ENCODE measurements at places on chromosomes 12 and 14.

- DNase-seq = no peak
Measured at GRCh38 chr14:31965735-31966598, 111.1 kb upstream of the ARHGAP5 start.

- no peak for DNase-seq
Measured at GRCh38 chr12:79844693-79845092, 90.2 kb downstream of the PPP1R12A start.

- peak; percentile 57 for DNase-seq
Measured at GRCh38 chr12:120468821-120469449, 613 bp downstream of the SRSF9 start.

GRCh38 chr12:89985935-89986334, 277.3 kb upstream of the ATP2B1 start:
- no peak for DNase-seq

DNA sequence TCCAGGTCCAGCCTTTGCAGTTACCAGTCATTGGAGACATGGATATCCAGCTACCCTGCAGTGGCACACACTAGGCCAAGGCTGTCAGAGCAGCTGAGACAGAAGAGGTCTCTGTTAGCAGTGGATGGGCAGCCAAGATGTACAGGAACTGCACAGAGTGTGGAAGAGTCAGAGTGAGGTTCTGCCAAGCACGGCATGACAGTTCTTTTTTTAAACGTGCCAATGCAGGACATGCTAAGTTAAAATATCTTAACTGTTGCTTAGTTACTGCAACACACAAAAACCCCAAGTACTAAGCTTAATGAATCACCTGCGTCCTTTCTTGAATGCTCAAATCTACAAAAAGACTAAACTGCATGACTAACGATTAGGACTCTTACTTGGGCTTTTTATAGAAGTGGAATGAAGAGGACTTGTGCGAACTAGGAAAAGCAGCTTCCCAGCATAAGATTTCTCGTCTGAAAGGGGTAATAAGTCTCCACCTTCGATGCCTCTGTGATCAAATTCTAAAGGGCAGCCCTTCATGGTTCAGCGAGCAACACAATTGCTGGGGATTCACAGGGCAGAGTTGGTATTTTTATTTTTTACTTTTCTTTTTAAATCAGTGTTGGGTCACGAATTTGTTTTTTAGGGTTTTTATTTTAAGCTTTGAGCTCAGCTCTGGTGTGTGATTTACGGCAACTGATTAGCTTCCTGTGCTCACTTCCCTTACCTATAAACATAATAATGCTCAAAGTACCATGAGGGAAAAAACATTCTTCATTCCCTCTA, 20.6 kb downstream of the MAPK1IP1L start:
- DNase-seq = no peak

DNA sequence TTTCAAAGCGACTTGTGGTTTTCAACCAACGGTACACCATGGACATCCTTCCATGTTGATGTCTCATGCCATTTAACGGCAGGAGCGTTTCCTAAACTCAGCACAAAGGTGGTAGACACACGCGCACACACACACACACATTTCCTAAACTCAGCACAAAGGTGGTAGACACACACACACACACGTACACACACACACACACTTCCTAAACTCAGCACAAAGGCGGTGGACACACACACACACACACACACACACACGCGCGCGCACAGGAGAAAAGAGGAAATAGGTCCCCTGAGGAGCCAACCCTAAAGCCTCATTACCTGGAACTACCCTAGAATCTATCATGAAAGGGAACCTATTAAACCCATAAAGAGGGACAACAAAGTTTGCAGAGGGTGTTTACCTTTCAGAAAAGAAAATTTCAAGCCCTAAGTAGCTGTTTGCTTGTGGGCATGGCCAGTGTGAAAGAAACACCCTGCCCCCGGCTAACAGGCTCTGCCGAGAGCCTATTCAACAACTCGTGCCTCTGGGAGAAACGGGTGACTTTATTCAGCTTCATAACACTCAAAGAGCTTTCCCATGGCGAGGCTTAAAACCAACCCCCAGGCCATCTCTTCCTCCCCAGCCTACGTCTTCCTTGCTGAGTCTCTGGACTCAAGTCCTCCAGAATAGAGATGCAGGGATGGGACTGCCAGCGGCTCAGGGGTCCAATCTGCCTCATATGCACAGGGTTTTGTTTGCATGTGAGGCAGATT, 31.8 kb downstream of the SLC8B1 start:
- no peak for DNase-seq

- DNase-seq = no peak
Measured at GRCh38 chr14:94382716-94383596, 5.4 kb downstream of the SERPINA1 start.

DNA sequence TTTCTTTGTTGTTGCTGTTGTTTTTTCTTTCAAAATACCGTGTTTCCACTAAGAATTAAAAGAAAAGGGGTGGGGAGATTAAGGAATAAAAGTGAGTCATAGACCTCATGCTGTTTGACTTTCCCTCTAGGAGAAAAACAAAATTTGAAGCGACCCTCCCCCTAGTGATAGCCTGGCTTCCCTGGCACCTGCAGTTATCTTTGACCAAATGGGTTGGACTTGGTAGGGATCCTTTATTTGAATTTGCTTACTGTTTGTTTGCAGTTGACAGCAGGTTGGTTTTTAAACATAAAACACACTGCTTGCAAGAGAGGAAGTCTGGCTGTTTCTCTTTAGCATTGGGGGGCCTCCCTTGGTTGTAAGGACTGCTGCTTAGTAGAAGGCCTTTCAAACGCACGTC, 14.0 kb downstream of the OTX2 start:
- DNase-seq = no peak

DNA sequence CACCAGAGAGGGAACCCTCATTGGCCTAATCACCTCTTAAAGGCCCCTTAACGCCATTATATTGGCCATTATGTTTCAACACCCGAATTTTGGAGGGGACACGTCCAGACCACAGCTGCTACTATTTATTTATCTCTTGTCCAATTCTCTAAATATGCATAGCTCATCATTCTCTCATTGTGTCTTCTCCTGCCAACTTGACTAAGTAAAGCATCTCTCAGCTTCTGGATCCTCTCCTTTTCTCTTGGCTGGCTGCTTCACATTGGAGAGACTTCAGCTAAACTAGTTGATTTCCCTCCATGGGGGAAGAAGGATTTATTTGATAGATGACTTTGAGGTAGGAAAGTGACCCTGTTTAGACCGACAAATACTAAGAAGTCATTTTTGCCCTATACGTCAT, 120.4 kb upstream of the KRR1 start:
- no peak for DNase-seq

DNA sequence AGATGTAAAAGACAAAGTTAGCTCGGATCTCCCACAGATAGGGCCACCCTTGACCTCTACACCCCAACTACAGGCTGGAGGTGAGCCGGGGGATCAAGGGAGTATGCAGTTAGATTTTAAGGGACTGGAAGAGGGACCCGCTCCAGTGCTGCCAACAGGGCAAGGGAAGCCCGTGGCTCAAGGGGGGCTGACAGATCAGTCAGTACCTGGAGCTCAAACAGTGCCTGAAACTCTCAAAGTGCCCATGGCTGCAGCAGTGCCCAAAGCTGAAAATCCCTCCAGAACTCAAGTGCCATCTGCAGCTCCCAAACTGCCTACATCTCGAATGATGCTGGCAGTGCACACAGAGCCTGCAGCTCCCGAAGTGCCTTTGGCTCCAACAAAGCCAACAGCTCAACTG, 10.4 kb downstream of the NYNRIN start:
- DNase-seq = no peak

GRCh38 chr14:55160989-55161388, 30.4 kb downstream of the DLGAP5 start:
- no peak for DNase-seq

DNA sequence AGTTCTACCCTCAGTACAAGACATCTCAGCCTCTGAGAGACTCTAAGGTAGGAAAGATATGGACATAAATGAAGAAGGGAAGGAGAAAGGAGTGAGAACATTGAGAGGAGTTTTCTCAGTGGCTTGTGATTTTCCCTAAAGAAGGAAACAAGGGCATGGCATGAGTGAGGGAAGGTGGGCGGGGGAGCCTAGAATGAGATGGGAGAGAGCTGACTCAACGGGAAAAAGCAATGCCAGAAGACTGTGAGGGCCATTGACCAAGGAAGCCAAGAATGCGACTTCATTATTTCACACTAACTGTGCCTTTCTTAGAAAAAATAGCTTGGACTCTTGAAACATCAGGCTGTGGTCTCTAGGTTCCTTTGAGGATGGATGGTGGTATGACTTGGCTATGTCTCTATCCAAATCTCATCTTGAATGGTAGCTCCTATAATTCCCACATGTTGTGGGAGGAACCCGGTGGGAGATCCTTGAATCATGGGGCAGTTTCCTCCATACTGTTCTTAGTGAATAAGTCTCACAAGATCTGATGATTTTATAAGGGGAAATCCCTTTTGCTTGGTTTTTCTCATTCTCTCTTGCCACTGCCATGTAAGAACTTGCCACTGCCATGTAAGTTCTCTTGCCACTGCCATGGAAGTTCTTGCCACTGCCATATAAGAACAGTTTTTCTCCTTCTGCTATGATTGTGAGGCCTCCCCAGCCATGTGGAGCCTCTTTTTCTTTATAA, 279.6 kb downstream of the NUAK1 start:
- DNase-seq = no peak

- DNase-seq = no peak
Measured at GRCh38 chr14:73789989-73790581, 61.5 kb upstream of the PTGR2 start.

DNA sequence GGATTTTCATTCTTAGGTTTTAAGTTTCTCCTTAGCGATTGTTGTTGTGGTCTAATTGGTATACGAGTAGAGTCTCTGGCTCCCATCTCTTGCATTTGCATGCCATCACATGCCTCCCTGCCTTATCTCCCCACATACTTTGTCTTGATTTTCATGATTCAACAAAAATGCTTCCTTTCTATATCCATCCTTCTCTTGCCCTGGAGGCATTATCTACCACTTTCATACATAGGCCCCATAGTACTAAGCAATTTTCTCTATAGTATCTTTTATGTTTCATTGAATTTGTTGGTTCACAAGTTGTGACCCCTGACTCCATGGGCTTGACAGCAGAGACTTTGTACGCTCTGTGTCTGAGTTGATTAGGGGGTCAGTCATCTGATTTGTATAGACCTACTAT, 226.1 kb downstream of the ACSS3 start:
- no peak for DNase-seq

DNA sequence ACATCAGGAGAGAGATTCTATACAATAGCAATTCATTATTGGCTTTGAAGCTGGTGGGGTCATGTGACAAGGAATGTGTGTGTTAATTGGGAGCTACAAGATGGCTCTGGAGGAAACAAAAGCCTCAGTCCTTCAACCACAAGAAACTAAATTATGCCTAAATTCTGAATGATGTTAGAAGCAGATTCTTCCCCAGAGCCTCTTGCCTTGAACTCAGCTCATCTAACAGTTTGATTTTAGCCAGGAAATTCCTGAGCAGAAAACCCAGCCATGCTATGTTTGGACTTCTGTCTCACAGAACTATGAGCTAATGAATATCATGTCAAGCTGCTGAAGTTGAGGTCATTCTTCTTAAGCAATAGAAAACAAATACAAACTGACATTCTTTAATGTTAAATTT, 274.7 kb downstream of the SLC6A15 start:
- DNase-seq = no peak

GRCh38 chr14:53325176-53325806, 172.2 kb upstream of the DDHD1 start:
- DNase-seq = no peak

- no peak for DNase-seq
Measured at GRCh38 chr12:64269161-64269560, 47.1 kb upstream of the KICS2 start.

- no peak for DNase-seq
Measured at GRCh38 chr14:100221533-100222223, 17.3 kb upstream of the YY1 start.

DNA sequence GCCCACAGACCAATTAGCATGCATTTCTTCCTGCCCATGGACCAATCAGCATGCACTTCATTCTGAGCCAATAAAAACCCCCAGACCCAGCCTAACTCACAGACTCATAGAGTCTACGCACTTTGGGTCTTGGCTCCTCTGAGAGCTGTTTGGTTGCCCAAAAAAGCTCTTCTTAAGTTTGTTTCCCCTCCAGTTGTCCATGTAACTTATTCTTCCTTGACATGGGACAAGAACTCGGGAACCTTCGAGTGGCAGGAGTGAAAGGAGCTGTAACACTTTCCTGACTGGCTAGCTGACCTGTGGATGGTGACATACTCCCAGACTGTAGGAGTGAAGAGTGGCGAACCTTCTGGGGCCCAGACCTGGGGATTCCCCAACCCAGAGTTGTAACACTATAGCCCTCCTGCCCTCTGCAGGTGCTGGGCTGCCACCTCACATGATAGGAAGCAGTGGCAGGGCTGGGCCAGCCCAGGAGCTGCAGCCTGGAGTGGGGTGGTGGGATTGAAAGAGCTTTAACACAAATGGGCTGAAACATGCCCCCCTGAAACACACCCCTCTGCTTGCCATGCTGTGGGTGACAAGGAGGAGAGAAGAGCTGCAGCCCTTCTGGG, 4.4 kb upstream of the BTBD7 start:
- DNase-seq = no peak

DNA sequence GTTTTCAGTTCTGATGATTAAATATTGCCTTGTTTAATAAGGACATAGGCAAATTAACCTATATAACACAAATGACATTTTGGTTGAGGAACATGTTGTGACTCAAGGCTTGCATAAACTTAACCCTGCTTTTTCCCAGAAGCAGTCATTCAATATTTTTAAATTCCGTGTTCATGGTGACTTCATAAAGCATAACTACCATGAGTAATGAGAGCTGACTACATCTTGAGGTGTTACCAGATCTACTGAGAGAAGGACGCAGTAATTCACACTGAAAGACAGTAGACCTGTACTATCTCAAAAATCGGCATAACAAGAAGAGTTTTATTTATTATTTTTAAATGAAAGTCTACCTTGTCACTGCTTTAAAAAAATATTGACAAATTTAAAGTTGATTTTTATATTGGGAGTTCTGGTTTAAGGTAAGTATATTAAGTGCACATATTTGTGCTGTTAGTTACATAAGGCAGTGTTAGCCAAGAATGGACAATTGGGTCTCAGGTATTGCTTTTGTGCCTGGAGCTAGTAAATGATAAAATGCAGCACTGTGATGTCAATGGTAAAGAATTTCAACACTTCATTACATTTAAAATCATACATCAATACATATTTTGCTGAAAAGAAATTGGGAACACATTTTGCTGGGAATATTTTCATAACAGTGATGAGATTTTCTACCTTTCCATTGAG, 1198.5 kb downstream of the FSCB start:
- DNase-seq = no peak

DNA sequence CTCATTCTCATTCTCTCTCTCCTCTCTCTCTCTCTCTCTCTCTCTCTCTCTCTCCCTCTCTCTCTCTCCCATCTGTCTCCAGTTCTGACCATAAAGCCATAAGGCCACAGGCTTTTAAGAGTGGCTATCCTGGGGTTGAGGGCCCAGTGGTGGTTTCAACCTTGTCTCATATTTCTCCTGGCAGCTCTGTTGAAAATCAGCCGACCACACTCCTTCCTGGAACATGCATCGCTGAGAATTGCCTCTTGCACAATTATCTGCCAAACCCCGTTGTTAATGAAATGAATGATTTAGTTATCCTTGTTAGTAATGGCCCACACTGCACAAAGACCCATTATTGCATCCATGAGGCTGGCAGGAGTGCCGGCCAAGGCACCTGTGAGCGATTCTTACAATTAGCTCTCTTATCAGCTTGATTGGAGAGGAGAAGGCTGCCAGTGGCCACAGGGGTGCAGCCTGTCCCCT, 30.4 kb upstream of the KCNA5 start:
- DNase-seq = no peak
